ENCODE measurements at places on chromosomes 1 and 21.

DNA sequence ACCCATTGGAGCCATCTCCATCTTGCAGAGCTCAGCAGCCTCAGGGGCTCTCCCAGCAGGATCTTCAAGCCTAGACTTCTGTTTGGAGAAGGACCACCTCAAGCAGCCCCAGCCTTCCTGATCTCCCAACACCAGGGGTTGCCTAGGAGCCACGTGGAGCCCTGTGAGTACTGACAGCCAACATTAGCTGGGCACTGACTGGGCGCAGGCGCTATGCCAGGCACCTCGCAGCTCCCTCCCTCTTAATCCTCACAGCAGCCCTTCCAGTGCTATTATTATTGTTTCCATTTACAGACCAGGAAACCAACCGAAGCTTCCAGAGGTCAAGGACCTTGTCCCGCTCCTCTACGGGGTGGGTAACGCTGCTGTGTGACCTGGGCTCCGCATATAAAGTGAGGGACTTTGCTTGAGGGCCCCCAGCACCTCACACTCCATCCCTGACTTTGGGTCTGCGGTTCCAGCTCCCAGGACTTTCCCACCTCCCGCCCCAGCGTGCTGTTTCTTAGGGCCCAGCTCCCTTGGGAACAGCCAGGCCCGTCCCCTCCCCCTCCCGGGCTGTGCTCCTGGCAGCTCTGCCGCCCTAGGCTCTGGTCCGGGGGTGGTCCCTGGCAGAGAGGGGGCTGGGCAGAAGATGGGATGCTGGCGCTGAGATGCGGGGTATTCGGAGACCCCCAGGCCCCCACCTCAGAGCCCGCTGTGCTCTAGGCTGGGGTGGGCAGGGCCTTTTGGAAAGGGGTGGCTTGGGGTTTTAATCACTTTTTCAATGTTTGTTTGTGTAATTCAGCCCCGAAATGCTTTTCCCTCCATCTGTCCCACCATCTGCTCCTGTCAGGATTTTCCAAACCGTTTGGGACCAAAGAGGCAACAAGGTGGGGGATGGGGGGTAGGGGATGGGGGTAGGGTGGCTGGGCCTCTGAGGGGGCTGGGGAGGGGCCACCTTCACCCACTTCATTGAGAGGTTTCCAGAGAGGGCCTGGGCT lies 4.1 kb upstream of the HPCA start:
- no peak for DNase-seq

GRCh38 chr1:63198871-63199394 lies 123.4 kb upstream of the FOXD3 start:
- no peak for DNase-seq

DNA sequence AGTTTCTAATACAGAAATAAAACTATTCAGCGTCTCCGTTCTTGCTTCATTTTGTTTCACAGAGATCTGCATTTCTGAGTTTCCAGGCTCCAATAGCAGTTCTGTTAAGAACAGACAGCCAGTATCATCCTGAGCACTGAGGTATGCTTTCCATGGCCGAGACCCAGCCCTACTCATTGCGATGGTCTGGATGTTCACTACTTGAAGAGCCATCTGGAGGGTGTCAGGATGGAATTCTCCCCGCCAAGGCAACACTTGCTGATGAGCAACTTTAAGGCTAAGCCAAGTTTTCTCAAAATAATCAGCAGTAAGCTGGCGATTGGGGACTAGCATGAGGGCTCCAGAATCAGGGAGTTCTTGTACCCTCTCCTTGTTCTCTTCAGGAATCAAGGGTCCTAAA lies 7.7 kb upstream of the BCL2L15 start:
- DNase-seq = no peak

- DNase-seq = no peak
Measured at GRCh38 chr1:7121622-7121988, 336.4 kb downstream of the CAMTA1 start.

DNA sequence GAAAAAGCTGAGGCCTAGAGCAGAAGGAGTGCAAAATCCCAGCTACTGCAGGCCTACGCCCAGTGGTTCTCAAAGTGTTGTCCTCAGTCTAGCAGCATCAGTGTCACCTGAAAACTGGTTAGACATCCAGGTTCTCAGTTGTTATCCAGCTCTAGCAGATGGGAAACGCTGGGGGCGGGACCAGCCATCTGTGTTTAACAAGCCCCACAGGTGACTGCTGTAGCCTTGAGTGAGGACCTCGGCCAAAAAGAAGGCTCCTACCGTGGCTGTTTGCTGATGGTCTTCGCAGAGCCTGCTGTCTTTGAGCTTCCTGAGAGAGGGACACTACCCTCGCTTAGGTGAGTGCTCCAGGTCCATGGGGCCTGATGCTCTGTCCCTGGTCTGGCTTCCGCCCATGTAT lies 69.7 kb downstream of the LRRN2 start:
- no peak for DNase-seq
